ENCODE measurements at places on chromosomes 7 and 10. TPM values are rescaled to one million over a fixed set of nuclear protein-coding genes. Genes with fewer than 3 reads are reported as not detected.
A peak's percentile ranks its signal among the peaks of the same experiment; 100 is the strongest.

- no peak for DNase-seq
Observed at GRCh38 chr10:49410365-49411074, 14.6 kb upstream of the DRGX start.

- DNase-seq = peak; percentile 24
Observed at GRCh38 chr7:82122275-82122674, 321.3 kb downstream of the CACNA2D1 start.

- DNase-seq = peak; percentile 38
Observed at GRCh38 chr7:104040666-104041065, 51.2 kb upstream of the RELN start.

DNA sequence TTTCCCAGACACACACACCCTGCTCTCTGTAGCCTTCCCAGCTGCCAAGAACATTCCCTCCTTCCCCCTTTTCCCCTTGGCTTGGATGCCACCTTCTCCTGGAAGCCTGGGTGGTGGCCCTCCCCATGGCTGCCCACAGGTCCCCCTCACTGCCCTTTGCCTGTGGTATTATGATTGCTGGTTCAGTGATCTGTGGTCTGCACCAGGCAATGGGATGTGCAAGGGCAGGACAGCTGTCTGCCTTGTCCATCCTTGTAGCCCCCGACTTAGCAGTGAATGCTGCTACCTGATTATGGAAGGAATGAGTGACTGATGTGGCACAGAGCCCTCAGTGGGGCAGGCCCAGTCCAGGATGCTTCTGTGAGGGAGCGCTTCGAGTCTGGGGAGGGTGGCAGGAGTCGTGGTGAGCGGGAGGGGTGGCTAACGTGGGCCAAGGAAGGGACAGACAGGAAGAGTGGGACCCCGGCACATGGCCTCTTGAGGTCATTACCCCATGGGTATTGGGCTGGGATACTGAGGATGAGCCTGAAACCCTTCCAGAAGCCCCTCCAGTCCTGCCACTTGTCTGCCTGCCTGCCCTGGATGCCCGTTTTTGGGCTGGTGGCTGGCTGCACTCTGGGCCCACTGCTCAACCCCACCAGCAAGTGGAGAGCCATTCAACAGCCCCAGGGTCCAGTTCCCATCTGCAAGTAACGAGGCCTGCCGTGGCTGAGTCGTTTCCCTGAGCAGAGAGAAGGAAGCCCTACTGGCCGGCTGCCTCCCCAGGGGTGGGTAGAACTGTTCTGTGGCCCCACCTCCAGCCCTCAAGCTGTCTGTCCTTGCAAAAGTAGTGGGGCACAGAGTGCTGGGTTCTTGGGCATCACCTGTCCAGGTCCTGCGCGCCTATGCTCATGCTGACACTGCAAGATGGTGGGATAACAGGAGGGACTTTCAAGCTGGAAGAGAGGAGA, 8.8 kb downstream of the CHST3 start:
- DNase-seq = no peak

DNA sequence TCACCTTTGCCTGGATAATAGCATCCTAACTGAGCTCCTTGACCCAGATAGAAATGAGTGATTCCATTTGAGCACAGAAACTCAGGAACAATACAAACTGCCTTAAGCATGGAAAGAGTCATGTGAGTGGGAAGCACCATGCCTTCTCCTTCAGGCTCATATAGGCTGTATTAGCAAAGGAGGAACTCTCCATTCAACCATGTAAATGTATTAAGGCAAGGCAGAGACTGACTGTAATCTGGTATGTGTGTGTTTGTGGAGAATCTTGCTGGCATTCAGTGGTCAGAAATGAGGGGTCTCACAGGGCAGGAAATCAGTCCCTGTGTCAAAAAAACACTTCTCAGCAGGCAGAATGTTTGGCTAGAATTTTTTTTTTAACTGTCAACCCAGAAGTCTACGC, 40.2 kb downstream of the COA1 start:
- no peak for DNase-seq

DNA sequence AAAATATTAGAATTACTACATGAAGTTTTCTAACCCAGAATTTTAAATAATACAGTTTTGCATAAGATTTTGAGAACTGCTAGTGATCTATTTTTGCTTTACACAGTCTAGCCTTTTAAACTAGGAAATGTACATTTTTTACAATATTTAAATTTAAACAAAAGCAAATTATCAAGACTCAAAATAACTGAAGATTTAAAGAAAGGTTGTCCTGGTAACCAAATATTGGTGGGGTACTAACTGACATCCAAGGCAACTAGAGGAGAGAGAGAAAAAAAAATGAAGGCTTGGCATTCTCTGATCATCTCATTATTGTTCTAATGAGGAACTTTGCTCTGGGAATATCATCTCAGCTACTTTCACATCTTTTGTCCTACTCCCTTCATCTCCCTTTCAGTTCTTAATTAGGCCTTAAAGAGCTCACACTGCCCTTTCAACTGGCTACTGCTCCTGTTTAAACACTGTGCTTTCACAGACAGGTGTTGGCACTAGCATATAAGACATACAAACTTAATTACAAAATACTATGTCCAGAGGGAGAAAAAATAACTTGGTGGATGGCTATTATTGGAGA, 33.7 kb downstream of the RAB11FIP2 start:
- DNase-seq = no peak

DNA sequence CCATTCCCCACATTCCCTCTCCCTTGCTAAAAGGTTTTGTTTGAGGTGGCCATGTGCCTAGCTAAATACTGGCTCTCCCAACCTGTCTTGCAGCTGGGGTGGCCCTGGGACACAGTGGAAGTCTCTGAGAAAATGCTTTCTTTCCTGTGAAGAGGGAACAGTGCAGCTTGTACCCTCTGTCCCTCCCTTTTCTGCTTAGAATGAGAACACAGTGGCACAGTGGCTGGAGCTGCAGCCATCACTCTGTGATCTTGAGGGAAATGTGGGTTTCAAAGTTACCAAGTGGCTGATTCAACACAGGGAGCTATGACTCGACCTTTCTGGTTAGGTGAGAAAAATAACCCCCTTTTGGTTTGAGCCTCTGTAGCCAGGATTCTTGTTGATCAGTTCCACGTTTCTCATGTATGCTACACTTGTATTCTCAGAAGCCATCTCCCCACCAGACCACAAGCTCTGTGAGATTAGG, 62.7 kb upstream of the CARD11 start:
- no peak for DNase-seq

FOXI2 gene
- total RNA-seq = 1.1 TPM

Data from GM23338 (cell line).